ENCODE measurements at places on chromosomes 2 and 18.

DNA sequence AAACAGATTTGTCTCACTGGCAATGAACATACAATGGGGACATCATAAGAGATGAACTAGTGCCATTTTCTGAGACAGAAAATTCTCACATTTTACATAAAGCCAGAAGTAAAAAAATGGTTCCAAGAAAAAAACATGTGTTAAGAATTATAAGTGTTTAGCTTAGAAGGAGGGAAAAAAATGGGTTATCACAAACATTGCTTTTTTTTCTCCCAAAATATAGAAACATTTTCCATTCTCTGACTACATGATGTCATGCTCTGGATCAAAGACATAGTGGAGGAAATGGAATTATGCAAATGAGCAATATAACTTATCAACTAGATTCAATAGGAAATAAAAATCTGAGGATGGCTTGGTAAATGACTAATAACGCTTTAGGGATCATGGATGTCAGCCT is 49.8 kb downstream of the SPATS2L start:
- no peak for DNase-seq

GRCh38 chr2:159129269-159129668 is 157.2 kb downstream of the WDSUB1 start:
- DNase-seq, result no peak

DNA sequence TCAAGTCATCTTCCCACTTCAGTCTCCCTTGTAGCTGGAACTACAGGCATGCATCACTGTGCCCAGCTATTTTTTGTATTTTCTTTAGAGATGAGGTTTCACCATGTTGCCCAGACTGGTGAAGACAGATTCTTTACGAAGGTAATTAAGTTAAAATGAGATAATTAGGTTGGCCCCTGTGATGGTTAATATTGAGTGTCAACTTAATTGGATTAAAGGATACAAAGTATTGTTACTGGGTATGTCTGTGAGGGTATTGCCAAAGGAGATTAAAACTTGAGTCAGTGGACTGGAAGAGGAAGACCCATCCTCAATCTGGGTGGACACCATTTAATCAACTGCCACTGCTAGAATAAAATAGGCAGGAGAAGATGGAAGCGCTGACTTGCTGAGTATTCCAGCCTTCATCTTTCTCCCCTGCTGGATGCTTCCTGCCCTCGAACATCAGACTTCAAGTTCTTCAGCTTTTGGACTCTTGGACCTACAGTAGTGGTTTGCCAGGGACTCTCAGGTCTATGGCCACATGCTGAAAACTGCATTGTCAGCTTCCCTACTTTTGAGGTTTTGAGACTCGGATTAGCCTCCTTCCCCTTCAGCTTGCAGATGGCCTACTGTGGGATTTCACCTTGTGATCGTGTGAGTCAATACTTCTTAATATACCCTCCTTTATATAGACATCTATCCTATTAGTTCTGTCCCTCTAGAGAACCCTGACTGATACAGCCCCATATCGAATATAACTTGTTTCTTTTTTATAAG is 269.1 kb downstream of the TMX3 start:
- no peak for DNase-seq

- no peak for DNase-seq
These were observed 370.8 kb downstream of the DSEL start for GRCh38 chr18:67145586-67146292.

- no peak for DNase-seq
These were observed 35.7 kb upstream of the ACTR3 start for GRCh38 chr2:113854208-113854607.

DNA sequence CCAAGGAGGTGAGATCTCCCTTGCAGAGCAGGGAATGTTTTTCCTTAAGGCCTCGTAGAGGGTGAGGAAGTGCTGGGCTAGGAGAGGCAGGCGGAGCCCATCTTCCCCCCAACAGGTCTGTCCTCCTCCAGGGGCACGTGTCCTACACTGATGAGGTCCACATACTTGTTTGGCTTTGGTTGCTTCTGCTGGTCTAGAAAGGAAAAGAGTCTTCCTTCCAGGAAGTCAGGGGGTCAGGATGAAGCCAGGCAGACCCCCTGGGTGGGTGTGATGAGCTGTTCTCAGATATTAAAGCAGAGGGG is 6.0 kb downstream of the SH3BP4 start:
- DNase-seq, result no peak

GRCh38 chr2:206084870-206085741 is 868 bp downstream of the INO80D start:
- DNase-seq, result peak; percentile 11

DNA sequence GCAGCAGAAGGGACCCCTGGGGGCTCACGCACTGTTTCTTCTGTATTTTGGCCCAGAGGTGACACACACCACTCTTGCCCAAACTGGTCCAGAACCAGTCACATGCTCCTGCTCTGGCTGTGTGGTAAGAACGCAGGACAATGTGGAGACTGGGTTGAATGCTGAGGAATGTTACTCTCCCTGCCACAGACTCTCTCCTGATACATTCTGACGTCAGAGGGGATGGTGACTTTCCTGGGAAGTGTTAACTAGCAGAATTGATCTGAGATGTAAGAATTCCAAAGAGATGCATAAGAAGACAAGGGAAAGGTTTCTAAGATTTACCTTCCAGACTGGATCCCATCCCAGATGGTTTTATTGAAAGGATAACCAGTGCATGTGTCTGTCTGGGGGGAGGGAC is 100.8 kb downstream of the ASB1 start:
- no peak for DNase-seq

DNA sequence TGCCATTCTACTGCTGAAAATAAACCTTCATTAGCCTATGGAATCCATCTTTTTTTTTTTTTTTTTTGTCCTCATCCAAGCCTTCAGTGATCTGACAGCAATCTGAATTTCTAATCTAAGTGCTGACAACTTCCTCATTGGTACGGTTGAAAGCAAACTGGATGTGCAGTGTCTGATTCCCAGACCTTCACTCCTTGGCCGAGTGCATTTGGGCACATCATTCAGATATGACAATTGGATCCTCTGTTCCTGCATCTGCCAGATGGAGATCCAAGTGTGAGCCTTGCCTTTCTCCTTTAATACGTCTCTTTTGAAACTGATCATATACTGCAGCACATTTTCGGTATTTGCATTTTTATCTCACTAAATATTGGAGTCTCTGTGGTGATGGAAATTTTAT is 713.1 kb downstream of the DCDC2C start:
- DNase-seq, result no peak

GRCh38 chr2:168687314-168687713 is 115.1 kb upstream of the NOSTRIN start:
- no peak for DNase-seq

- DNase-seq, result no peak
These were observed 283.4 kb upstream of the PARD3B start for GRCh38 chr2:204261846-204262245.

DNA sequence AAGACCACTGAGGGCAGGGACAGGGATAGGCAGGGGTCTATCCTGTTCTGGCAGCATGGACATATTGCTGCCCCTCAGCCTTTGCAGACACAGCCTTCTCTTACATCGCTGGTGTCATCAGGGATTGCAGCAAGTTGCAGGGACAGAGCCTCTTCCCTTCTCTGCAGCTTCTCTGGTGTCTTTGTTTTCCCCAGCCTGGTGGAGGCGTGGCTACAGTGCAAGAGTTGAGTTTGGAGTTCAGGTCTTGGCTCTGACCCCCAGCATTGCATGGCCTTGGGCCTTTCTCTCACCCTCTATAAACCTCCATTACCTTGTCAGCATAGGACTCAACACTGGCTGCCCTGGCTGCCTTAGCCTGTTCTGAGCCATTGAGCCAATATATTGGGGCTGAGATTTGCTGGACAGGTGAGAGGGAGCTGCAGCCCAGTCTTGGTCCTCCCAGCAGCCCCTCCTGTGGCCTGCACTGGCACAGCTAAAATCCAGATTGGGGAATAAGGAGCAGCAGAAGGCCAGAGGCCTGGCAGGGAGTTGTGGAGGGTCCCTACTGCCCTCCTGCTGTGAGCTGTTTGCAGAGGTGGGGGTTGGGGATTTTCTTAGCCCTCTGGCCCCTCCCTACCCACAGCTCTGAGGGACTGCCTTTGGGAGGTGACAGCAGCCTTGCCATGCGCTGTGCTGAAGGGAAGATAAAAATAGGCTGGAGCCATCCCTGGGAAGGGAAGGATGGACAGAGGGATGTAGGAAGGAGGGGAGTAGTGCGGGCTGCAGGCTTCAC is 22.8 kb downstream of the EHD3 start:
- no peak for DNase-seq

DNA sequence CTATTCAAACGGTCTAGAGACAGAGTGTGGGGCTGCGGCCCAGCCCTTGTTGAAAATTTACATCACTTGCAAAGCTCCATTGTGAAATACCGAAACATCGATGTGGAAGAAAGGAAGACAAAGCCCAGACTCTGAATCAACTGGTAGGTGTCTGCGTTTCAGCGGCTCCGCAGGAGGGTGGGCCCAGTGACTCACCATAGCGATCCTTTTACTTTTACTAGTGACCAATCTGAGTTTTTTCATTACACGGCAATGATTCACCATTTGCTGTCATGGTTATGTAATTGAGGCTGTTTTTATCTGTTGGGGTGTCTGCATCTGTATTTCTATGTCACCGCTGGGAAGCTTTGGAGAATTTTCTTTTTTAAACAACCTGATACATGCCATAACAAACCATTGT is 66.6 kb upstream of the ODC1 start:
- DNase-seq, result no peak

- DNase-seq, result no peak
These were observed 61.1 kb downstream of the DDX1 start for GRCh38 chr2:15652801-15653200.

DNA sequence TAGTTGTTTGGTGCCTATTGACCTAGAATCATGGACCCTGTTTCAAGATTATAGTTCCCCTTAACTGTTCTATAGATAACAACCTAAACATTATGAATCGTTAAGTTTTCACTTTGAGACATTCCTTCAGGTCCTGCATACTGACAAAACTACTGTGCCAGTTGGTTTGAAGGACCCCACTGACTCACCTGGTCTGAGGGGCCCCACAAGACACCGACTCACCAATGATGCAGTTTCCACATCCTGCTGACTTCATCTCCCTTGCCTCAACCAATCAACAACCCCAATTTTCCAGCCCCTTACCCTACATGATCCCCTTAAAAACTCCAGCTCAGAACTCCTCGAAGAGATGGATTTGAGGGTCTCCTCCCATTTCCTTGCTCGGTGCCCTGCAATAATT is 89.6 kb upstream of the CCDC141 start:
- no peak for DNase-seq

DNA sequence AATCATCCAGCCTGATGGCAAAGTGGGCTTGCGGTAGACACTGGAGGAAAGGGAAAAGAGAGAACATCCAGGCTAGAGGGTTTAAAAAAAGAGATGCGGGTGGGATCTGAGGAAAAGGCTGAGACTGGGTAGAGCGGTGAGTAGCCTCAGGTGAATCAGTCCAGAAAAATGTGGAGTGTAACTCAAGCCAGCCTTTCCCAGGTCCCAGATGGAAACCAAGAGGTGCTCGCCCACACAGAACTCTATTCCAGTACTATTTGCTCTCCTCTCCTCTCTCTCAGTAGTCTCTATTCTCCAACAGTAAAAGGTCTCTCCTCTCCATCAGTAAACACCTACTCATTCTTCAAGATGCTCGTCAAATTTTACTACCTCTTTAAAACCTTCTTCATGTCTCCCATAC is 38.3 kb upstream of the NRP2 start:
- no peak for DNase-seq

DNA sequence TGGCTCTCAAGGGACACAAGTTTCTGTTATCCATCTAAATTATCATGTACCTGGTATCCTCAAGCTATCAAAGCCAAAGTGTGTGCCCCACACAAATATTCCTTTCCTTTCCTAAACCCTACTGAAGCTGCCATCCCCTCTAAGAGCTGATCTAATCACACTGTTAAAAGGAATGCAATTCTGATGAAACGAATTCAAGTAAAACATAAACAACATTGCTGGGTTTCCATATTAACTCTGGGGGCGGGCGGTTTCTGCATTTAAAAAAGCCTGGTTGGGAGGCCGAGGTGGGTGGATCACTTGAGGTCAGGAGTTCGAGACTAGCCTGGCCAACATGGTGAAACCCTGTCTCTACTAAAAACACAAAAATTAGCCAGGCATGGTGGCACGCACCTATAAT is 41.9 kb upstream of the PCBP1 start:
- DNase-seq, result no peak

DNA sequence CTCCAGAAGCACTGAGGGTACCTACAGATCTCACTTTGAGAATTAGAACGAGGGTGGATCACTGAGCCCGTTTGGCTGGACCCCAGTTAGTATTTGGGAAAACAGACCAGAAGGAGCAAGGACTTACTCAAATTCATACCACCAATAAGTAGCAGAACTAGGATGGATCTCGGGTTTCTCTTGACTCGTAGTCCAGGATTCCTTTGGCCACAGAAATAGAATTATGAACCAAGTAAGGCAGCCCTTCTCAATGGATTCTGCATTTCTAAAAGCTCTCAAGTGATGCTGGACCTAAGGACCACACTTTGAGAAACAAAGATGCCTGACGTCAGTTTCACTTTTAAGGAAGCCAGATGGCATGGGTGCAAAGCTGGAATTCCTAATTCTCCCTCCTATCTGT is 153.0 kb downstream of the KLHL29 start:
- DNase-seq, result no peak

GRCh38 chr2:42025151-42025582 is 22.7 kb upstream of the PKDCC start:
- DNase-seq, result no peak

- DNase-seq, result no peak
These were observed 91.6 kb downstream of the ACKR3 start for GRCh38 chr2:236661061-236661761.

DNA sequence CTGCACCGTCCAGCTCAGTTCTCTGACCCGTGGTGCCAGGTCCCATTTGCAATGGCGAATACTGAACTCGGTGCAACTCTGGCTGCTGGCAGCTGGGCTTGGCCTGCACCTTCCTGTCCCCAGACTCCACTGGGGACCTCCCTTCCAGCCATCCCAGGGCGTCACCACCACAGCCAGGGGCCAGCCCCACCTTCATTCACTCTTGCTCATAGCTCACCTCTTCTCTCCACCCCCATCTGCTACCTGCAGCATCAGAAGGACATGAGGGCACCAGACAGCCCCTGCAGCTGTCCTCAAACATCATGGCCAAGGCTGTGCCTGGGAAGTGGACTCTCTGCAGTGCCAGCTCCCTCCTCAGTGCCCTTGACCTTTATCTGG is 16.2 kb upstream of the ALPI start:
- DNase-seq, result no peak

DNA sequence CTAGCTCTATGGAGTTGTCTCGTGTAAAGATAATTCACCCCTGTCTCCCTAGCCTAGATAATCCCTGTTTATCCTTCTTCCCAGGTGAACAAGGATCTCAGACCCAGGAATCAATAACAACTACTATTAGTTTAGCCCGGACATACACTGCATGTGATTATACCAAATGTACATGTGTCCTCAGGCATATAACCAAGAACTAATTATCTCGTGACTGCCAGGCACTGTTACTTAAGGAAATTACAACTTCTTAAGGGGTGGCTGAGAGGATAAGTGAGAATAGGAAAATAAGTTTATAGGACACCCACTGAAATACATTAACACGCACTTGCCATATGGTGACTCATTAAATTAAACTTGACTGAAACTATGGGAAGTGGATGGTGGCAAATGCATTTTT is 126.6 kb downstream of the CNTNAP5 start:
- DNase-seq, result no peak

GRCh38 chr2:114518738-114519137 is 76.3 kb downstream of the DPP10 start:
- no peak for DNase-seq

GRCh38 chr18:755506-755905 is 43.1 kb upstream of the ENOSF1 start:
- DNase-seq, result no peak

All from GOT3 (cell line).